Fibroblast of lung (primary cell): ENCODE measurements at places on chromosomes 3 and 15.

DNA sequence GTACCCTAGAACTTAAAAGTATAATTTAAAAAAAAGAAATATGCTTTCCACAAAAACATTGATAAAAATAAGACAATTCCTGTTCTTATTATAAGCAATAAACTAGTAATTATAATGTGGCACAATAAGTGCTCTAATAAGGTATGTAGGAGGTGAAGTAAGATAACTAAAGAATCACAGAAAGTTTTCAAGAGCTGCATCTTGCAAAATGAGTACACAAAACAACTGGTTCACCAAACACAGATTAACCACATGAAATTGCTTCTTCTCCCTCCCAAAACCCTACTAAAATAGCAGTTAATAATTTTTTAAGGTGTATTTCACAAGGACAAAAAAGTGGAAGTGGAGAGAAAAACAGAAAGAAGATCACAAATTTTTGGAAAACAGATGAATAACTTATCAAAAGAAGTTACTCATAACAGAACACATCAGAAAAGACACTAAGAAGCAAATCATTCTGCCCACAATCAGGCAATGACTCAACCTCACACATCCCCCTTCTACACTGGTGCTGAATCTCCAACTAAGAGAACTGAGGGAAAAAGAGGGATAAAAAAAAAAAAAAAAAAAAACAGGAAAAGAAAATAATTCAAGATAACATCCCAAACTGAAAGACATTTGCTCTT is 64.2 kb downstream of the TBC1D5 start:
- peak; percentile 70 for DNase-seq

- no peak for DNase-seq
Measured at GRCh38 chr3:60192297-60193114, 1058.7 kb downstream of the FHIT start.

- DNase-seq, result no peak
Measured at GRCh38 chr3:49883998-49884397, 14.3 kb upstream of the CAMKV start.

DNA sequence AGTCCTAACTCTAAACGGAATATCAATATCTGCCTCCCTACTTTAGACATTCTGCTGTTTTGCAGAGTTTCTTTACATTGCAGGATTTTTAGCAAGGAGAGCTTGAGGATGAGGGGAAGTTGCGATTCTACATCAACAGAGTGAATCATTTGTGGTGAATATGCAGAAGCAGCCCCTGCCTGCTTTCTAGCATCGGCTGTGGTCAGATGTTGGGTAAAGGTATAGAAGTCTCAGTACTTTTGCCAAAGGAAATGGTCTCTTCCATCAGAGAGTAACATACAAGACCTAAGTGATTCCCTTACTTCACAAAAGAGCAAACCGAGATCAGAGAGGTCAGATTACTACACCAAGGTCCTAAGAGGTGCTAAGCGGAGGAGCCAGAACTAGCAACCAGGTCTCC is 15.2 kb downstream of the ST3GAL6 start:
- peak; percentile 80 for DNase-seq

- DNase-seq, result no peak
Measured at GRCh38 chr3:66520724-66521123, 19.9 kb upstream of the LRIG1 start.

DNA sequence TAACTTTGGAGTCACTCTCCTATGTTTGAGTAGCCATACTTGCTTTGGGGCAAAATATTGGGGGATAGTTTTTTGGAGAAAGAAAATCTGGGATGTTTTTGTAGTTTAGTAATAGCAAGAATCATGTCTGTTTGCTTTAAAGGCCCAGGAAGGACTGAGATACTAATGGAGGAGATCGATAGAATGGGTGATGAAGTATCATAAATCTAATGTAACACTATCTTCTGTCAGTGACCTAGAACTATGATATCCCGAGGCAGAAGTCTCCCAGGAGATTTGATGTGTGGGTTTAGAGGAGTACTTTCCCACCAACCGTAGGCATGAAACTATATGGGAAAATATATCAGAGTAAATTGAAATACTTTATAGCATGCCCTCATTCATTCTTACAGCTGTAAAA is 21.0 kb upstream of the NFKBIZ start:
- DNase-seq, result no peak

DNA sequence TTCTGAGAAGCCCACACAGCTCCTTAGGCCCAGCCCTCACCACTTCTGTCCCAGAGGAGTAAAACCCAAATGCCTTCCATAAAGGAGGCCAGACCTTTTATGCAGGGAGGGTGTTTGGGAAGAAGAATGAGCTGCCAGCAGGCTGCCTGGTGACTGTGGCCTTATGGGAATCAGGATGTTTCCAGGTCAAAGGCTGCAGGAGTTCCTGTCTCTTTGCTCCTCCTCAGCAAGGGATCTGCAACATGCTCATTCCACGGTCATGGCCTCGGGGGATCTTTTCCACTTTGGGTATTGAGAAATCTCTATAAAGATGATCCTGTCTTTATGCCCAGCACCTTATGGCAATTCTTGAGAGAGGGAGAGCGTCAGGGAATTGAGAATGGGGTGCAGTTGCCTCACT is 25.2 kb upstream of the MAGEF1 start:
- DNase-seq, result no peak

DNA sequence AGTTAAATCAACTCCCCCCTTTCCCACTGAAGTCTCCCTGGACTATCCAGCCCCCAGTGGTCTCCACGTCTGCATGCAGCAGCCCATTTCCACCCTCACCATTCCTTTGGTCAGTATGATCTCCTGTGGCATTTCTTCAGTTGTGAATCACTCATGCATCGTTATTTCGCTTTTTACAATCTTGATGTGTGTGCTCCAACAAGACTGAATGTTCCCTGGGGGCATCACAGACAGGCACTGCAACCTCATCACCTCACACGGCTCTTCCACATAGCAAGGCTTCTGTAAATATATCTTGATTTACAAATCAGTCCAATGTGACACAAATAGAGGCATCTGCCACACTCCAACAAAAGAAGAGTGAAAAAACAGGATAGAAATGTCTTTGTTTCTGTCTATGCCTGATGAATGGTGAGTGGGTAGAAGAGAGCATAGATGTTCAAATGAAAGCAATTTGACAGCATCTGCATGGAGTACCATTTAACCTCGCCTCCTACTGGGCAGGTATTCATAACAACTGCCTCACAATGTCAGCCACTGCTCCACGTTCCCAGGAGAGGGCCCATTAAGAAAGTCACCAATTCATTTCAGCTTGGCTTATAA is 5.2 kb downstream of the HEG1 start:
- DNase-seq, result no peak

- peak; percentile 65 for DNase-seq
Measured at GRCh38 chr3:101809178-101810021, 30.4 kb downstream of the NXPE3 start.

GRCh38 chr15:60417112-60417511 is 19.3 kb upstream of the ANXA2 start:
- DNase-seq, result no peak

- DNase-seq, result no peak
Measured at GRCh38 chr3:171251835-171252234, 208.4 kb downstream of the TNIK start.

DNA sequence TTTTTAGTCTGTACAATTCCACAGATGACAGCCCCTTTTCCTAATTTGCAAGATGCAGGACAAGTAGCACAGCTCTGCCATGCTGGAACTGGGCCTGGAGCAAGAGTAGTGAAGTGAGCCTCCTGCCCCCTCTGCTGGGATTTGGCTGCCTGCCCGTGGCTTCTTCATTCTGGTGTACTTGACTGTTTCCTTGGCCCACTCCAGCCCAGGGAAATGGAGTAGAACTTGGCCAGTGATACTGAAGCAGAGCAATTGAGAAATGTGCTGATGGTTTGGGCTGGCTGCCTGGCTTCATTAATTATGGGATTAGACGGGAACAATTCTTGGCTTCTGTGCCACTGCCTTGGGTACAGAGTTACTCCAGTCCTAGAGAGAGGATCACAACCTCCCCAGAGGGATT is 2.8 kb downstream of the GPD1L start:
- peak; percentile 82 for DNase-seq

DNA sequence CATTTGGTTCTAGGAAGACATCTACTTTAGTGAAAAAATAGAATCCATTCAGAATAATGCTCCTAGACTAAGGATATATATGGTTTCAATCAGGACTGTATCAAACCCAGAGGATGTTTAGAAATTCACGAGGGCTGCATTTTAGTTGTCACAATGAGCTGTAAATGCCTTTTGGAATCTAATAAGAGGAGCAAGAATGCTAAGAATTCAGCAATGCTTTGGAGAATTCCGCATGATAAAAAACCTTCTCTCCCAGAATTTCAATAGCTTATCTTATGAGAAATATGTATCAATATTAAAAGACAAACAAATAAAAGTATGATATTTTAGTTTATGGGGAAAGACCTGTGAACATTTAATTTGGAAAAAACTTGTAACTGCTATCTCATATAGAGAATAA is 885.1 kb downstream of the ZPLD1 start:
- no peak for DNase-seq
